ENCODE measurements at places on chromosomes 6 and 20.

DNA sequence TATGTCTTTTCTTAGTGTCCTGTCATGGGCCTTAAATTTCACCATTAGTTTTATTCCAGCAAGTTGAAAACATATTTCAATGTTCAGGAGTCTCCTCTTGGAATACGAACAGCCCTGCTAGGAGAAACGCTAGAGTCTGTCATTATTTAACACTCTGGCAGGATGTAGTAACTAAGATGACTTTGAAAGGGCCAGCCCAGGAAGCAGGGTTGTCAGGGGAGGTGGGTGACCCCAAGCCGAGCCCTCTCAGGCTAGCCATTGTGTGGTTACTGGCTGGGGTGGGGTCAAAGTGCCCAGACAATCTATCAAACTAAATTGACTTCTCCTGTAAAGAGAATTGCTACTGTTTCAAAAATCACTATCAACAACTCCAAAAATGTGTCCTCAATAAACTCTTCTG is 67.8 kb downstream of the LY86 start:
- DNase-seq = no peak

GRCh38 chr6:3895805-3896204 is 46.6 kb downstream of the FAM50B start:
- DNase-seq = no peak

GRCh38 chr6:96304997-96305396 is 216.6 kb upstream of the UFL1 start:
- DNase-seq = no peak

- no peak for DNase-seq
These were observed 207.7 kb upstream of the DTNBP1 start for GRCh38 chr6:15870333-15871043.

DNA sequence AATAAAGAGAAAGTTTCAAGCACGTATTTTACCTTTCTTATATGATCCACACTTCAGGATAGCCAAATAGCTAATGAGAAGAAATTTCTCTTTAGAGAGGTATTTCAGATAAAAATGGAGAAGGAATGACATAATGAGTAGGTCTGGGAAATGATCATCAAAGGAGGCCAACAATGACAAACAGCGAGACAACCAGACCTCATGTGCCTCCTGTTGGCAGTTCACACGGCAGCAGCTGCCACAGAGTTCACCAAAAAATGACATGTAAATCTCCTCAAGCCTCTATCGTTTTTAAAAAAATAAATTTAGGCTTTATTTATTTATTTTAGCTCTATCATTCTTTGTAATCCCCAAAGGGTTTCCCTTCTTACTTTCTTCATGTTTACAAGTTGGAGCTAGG is 47.7 kb downstream of the SLC2A12 start:
- no peak for DNase-seq

- no peak for DNase-seq
These were observed 12.7 kb upstream of the SLC17A1 start for GRCh38 chr6:25844518-25844917.

DNA sequence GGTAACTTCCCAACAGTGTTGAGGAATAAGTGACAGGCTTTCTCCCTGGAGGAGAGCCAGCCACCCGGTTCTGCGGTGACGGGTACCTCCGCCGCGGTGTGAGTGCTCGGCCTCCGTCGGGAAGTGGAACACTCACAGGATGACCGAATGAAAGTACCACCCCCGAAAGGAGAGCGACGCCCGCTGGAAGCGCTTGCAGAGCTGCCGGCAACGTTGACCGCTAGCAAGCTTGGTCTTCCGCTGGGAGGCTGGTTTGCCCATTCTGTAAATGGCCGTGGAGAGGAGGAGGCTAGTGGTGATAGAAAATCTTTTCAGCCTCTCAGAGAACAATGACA is 614 bp upstream of the TMEM242 start:
- peak; percentile 8 for DNase-seq

DNA sequence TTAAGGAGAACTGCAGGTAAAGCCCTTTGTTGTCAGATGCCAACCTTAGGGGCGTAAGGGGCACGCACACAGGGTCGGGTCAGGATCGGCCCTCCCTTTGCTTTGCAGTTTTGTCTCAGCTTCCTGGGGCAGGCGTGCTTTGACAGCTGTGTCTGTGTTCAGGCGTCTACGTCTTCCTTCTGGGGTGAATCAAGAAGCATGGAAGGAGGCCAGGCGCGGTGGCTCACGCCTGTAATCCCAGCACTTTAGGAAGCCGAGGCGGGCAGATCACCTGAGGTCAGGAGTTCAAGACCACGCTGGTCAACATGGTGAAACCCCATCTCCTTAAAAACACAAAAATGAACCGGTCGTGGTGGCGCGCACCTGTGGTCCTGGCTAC is 1.3 kb downstream of the ZGPAT start:
- no peak for DNase-seq

GRCh38 chr6:9116026-9116425 is 680.7 kb upstream of the SLC35B3 start:
- no peak for DNase-seq

All from stimulated activated CD8-positive, alpha-beta memory T cell treated with anti-CD3 and anti-CD28 coated beads, Interleukin-15, amount 100 ng/mL, for 1 hour (primary cell).